CD4-positive, alpha-beta T cell treated with Interleukin-17A for 4 hours (primary cell): ENCODE measurements at places on chromosomes 16 and 17.

GRCh38 chr17:19306160-19307111 lies 56.1 kb downstream of the B9D1 start:
- peak; percentile 14 for DNase-seq

GRCh38 chr17:6536053-6536452 lies 20.3 kb downstream of the PITPNM3 start:
- no peak for DNase-seq

DNA sequence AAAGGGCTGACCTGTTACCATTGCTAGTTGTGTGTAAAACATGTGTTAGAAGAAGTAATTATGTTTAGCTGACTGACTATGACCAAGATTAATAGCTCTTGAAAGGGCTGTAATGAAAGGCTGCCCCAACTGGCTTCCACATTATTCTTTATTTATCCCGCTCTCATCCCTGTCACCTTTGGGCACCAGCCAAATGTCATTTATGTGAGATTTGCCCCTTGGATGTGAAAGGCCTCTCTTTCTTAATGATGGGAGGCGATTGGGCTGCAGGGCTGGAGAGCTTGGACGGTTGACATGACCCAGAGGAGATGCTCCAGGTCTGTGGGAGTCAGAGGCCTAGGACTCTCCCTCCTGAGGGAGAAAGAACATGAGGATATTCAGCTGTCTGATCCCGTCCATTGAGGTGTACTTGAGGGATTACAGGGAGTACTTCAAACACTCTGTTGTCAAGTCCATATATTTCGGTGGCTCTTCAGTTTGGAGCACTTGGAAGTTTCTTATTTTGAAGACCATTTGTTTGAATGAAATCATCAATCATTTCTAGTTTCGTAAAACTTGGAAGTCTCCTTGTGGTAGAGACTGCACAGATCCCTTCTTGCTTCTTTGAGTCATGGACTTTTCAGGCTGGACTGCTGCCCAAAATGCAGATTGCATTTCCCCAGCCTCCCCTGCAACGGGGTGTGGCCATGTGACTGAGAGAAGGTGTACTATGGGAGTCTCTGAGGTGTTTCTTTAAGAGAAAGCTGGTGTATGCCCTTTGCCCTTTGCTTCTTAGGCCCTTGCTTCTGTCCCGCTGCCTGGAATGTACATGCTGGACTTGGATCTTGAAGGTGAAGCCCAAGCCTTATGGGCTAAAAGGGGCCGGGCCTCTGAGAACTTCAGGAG lies 51.3 kb downstream of the FTO start:
- no peak for DNase-seq

- no peak for DNase-seq
These were observed 30.5 kb downstream of the KSR1 start for GRCh38 chr17:27486741-27487140.

DNA sequence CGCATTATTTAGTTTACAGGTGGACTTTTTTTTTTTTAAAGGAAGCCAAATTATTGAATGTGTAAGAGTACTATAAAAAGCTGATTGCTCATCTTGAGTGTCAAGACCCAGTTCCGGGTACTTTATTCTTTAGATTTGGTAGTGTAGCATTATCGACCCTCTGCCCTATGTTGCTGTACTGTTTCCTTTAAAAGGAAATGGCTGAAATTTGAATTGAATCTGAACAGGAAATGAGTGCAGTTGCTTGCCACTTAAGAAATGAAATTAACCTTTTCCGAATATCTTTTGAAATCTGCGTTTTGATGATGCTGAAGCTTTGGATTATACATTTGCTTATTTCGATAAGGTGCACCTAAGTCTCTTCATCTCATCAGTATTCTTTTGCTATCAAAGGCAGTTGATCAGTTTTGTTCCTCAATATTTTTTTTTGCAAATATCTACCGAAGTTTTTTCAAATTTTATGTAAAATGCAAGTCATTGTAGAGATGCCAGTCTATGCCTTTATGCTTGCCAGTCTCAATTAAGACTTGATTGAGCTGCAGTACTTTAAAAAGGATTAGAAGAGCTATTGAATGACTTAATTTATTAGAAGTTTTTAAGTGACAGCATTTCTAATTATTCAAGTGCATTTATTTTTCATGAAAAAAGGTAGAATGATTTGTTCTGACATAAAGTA lies 1.8 kb downstream of the GGNBP2 start:
- DNase-seq, result no peak

DNA sequence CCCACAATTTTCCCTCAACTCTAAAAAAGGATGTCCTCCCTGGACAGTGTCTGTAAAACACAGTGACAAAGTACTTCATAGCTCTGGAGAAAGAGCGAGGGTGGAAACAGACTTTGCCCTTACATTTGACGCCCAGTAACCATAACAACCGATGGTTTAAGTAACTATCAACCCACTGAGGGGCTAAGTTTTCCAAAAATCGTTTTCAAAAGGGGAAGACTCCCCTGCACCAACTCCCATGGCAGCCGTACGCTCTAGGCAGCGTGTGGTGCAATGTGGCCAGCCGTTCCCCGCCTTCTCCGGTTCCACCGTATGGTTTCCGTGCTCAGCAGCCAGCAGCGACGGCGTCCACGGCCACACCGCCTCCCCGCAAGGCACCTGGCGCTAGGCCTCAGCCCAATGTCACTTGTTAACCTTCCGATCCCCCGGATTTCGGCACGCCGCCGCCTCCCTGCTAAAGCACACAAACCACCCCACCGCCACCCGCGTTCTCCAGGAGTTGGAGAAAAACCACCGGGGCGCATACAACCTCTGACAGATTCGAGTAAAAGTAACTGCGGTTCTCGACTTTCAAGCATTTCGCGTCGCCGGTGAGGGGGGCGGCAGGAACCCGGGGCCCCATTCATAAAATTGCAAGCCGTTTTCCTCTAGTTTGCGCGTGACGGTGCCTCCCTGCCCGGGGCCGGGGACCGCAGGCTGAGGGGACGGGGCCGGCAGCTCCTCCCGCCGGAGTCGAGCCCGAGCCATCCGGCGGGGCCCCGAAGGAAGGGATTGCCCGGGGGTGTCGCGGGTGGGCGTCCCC lies 661 bp downstream of the TEX2 start:
- peak; percentile 72 for DNase-seq

DNA sequence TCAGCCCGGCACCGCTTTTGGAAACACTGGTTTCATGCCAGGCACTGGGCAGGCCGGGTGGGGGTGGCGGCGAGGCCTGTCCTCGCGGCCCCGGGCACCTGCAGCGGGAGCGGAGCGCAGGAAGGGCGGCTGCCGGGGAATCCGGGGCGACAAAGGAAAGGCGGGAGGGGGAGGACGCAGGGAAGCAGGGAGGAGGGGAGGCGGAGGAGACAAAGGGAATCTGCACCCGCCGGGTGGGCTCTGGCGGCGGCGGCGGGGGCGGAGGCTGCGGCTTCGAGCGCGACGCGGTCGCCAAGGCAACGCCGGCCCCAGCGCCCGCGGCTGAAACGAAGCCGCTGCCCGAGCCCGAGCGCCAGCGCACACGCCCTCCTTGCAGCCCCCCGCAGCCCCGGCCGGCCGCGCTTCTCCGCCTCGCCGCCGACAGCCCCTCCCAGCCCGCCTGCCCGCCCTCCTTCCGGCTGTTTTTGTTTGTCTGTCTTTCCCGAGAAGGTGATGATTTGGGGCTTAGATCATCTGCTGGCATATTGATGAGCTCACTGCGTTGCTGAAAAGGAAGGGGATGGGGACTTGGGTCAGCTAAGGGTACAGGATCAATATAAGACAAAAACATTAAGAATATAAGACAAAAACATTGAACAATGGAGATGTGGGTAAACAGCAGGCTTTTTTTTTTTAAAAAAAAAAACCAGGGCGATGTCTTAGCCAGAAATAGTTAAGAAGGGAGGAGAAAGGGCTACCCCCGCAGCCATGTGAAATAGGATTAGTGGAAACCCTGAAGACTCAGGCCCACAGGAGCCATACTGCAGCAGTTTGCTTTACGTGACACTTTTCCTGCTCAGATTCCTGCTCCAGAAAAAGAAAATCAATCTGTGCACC lies 32.7 kb downstream of the CDK5R1 start:
- peak; percentile 87 for DNase-seq

- peak; percentile 55 for DNase-seq
These were observed 48.4 kb downstream of the RNF157 start for GRCh38 chr17:76191896-76192295.

GRCh38 chr16:3179651-3180050 lies 8.4 kb upstream of the OR1F1 start:
- no peak for DNase-seq

- no peak for DNase-seq
These were observed 68.9 kb upstream of the KCNJ16 start for GRCh38 chr17:70006159-70006558.

- no peak for DNase-seq
These were observed 48.3 kb downstream of the KATNIP start for GRCh38 chr16:27598220-27598619.

DNA sequence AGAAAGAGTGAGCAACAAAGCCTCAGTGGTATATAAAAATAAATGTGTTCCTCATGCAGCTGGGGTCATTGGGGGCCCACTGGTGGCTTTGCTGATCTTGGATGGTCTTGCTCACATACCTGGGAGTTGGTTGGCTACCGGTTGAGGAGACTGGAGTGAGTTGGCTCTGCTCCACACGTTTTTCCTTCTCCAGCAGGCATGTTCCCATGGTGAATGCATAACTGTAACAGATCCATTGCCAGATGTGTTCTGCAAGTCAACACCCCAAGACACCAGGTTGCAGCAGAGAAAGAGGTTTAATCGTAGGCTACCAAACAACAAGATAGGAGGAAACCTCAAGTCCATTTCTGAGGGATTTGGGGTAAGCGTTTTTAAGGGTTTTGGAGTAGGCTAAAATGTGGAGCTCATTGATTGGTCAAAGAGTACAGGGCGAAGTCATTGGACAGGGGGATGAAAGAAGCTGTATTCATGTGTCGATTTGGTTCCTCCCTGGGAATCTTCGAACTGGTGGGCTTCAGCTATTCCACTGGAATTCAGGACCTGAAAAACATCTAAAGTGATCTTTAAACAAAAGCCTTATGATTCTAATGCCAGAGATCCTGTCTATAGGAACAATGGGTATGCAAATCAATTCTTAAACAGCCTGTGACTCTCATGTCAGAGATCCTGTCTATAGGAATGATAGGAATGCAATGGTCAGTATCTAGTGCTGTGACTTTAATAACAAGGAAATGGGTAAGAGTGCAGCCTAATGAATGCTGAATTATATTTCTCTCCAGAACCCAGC lies 467.5 kb upstream of the C16orf82 start:
- DNase-seq, result no peak

DNA sequence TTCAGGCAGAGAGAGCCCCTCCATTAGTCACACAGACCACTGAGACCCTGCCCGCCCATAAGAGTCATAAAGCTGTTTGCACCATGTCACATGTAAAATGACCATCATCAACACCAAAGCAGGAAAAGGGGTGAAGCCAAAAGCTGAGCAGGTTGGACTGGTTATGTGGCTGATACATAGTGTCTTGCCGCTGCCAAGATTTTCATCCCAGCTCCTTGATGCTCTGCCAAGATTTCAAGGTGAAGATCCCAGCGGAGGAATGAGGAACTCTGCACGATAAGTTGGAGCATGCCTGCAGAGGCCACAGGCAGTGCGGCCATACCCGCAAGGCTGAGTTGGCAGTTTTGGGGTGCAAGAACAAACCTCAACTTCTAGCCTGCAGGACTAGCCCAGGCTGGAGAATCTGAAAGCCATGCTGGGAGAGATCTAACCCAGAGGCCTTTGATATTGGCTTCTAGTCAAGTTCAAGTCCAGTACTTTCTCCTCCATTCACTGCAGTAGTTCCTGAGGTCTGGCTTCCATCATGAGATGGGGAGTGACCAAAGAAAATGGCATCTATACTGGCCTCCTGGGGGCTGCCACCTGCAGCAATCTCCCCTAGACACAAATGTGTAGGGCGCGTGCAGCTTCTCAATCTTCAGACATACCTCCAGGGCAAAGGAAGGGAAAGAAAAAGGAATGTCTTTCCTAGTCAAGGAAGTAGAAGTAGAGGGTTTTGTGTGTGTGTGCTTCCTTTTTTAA lies 79.7 kb upstream of the NOL11 start:
- DNase-seq, result no peak

- no peak for DNase-seq
These were observed 32.5 kb upstream of the CDH8 start for GRCh38 chr16:62068747-62069146.

DNA sequence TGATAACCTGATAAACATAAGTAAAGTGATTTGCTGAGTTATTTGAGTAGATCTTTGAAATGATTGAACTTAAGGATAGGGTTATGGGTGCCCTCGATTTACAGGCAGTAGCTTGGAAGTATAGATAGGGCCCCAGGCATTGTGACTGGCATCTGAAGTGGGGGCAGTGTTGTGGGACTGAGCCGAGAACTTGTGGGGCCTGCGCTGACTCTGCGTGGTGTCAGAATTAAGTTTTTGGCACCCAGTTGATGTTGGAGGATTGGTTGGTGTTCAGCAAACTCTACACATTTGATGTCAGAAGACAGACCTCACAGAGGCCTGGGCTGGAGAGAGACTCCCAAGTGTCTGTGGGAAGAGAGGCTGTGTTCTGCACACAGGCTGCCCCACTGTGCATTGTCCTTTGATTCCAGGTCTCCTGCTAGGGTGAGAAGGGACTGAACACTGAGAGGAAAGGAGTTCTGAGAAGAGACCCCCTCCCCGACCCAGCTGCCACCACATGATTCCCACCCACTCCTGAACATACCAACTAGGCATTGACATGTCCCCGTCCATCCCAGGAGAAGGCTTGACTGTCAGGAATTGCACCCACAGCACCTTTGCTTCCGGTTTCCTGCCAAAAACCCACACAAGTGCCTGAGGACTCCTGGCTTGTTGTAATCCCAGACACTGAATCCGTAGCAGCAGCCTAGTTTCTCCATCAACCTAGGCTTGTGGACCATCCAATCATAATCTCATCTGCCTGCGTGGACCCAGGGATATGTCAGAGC lies 4.5 kb downstream of the ZNF267 start:
- no peak for DNase-seq

DNA sequence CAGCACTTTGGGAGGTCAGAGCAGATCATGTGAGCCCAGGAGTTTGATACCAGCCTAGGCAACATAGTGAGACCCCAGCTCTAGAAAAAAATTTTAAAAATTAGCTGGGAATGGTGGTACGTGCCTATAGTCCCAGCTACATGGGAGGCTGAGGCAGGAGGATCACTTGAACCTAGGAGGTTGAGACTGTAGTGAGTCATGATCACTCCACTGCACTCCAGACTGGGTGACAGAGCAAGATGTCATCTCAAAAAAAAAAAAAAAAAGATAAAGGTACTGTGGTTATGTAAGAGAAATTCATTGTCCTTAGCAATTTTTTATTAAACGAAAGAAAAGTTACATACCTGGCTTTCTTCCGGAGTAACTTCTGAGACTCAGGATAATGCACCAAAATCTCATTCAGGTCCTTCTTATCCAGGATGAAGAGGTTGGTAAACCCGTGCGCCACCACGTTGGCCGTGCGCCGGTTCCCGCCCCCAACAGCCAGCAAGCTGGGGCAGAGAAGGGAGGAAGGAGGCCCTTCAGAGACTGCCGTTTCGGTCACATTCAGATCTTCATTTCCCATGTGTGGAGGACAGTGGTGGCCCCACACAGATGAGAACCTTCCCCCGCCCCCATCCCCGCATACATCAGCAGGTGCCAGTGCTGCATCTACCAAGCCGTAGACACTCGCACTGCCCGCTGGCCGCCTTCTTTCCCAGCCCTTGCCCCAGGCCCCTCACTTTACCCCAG lies 73.7 kb downstream of the CNGB1 start:
- DNase-seq, result no peak
